Left hindlimb (tissue), 1 donor: ENCODE measurements at places on chromosomes 2 and 18.

DNA sequence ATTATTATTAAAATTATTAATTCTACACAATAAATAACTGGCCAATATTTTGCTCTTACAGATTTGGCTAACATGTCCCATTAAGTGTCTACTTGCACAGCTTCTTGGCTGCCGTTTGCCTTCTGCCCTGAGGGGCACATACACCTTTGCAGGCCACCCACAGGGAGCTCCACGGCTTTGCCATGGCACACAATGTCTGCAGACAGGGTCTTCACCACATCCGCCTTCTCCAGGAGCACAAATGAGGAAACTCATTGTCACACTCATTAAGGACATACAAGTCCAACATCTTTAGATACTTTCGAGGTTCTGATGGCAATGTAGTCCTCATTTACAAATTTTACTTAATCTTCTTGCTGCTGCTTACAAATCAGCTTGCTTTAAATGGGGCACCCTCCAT lies 45.6 kb downstream of the LONRF2 start:
- DNase-seq = no peak

GRCh38 chr2:42008241-42008921 lies 39.4 kb upstream of the PKDCC start:
- DNase-seq = no peak

DNA sequence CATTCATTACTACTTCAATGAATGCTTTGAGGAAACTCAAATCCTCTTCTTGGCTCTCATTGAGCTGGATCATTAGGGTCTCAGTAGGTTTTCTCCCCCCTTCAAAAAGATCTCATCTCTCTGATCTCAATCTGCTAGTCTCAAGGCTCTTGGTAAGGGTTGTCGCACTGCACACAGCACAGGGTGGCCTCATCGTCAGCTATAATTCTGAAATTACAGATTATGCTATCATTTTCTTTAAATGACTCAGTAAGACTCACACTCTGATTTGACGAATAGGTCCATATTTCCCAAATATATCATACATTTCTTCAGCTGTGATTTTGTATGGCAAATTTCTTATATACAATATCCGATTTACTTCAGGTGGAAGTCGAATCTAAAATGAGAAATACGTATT lies 2.3 kb downstream of the SF3B6 start:
- no peak for DNase-seq

- peak; percentile 35 for DNase-seq
These were observed 444.8 kb downstream of the RND3 start for GRCh38 chr2:150042500-150043171.

GRCh38 chr2:217058791-217059755 lies 199.2 kb upstream of the TNP1 start:
- no peak for DNase-seq

- peak; percentile 81 for DNase-seq
These were observed 22.7 kb upstream of the PKDCC start for GRCh38 chr2:42025151-42025582.

GRCh38 chr2:134153294-134153880 lies 100.5 kb upstream of the MGAT5 start:
- no peak for DNase-seq

DNA sequence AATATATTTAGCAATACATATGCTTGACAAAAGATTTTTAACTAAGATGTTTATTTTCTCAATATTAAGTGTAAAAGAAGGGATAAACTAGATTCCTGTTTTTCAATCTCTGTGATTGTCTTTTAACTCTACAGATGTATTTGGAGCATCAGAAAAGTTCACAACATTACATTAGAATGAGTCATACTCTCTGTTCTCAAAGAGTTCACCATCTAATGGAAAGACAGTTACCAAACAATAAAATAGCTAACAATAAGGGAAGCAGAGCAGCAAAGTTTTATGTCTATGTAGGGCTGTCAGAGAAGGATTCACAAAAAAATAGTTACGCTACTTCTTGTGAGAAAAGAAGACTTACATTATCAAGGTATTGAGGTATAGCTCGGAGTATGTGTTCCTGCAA lies 109.2 kb upstream of the MAP2 start:
- no peak for DNase-seq

DNA sequence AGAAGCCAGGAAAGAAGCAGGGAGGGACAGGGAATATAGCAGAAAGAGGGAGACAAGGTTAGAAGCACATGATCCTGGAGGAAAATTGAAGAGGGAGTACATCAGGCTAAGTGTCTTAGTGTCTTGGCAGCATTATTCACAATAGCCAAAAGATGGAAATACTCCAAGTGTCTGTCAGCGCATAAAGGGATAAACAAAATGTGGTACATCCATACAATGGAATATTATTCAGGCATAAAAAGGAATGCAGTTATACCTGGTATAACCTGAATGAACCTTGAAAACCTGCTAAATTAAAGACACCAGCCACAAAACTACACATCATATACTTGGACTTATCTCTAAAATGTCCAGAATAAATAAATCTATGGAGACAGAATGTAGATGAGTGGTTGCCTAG lies 219.1 kb upstream of the PID1 start:
- DNase-seq = no peak

DNA sequence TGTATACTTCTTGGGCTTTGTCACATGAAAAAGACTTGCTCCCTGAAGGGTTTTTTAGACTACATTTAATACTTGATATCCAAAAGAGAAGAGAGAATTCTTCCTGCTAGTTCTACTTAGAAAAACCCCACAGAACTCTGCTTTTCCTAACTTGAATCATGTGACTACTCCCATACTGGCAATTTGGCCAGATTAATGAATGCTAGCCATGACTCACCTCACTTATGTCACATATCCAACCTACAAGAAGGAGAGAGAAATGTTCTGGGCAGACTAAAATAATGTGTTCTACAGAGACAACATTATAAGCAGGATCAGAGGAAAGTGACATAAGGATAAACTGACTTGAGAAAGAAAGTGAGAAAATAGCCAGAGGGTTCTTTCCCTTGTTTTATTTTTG lies 249.3 kb upstream of the GULP1 start:
- DNase-seq = no peak

DNA sequence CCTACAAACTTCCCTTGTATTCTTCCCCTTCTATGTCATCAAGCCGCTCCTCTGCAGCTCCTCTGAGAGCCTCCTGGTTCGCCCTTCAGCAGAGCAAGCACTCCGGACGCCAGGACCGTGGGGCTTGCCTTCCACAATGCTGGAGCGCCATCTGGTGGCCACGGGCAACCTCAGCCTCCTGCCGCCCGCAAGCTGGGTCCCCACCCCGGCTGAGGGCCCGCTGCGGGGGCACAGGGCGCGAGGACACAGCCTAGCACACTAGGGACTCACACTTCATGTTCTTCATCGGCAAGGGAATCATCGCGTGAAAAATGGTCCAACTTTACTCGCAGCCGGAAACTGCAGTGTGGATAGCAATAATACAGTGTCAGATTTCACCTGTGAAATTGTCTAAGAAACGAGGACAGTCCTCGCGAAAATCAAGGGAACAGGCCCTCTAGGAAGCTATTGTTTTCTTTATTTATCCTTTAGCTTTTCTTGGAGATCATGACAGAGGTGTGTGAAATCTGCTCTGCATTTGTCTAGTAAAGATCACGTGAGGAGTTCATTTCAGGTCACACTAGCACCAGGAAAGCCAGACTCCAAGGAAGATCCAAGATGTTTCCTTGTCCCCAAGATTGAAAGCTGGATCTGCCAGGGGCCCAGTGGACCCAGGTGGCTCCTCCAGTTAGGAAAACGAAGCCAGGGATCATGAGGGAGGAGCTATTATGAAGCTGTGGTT lies 5.8 kb downstream of the PRLH start:
- peak; percentile 91 for DNase-seq

GRCh38 chr2:150978053-150978452 lies 283.6 kb downstream of the RBM43 start:
- no peak for DNase-seq

DNA sequence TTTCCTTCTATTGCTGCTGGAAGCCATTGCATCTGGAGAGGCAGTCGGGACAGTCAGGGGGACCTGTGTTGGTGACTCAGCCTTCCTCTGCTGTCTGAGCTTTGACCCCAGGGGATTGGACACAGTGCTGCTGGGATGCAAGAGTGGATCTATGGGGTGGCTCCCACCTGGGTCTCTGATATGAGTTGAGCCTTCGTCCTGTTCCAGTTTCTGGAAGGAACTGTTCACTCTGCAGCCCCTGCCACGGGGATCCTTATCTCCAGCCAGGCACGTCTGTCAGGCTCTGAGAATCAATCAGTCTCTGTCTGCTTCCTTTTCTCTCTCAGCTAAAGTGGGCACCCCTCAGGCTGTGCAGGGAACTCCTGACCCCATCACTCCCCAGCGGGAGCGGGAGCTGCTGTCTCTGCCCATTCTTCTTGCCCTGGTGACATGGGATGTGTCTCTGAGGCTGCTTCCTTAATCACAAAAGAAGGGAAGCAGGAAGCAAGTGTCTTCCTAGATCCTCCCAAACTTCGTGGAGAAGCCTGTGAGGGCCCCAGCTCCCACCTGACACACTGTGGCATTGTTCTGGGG lies 51.7 kb downstream of the ARHGAP28 start:
- DNase-seq = peak; percentile 39

DNA sequence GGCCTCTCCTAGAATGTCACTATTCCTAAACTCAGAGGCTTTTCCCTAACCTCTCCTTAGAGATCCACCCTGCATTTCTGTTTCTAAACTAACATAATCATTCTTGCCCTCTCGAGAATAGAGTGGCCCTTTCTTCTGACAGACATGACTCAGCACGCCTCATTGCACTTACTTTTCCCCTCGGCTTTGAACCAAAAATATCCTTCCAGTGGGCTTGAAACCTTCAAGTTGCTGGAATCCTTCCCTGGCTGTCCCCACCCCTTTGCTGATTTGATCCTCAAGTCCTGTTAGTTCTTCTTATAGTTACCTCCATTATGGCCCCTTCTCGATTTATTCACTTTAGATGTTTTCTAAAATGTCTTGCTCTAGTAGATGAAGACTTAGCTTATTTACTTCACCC lies 158.0 kb downstream of the LTBP1 start:
- no peak for DNase-seq

DNA sequence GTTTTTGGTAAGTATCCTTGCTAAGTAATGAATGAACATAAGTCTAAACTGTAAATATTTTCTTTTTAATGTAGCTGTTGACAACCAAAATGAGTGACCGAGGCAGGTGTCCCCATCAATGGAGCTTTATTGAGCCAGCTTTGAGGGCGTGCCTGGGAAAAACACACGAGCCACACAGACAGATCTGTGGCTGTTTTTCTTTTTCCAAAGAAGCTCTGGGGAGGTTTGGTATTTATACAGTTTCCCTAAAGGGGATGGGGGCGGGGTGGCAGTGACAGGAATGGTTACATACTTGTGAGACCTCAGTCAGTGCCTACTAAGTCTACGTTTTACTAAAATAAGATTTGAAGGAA lies 11.2 kb downstream of the DBI start:
- peak; percentile 48 for DNase-seq

DNA sequence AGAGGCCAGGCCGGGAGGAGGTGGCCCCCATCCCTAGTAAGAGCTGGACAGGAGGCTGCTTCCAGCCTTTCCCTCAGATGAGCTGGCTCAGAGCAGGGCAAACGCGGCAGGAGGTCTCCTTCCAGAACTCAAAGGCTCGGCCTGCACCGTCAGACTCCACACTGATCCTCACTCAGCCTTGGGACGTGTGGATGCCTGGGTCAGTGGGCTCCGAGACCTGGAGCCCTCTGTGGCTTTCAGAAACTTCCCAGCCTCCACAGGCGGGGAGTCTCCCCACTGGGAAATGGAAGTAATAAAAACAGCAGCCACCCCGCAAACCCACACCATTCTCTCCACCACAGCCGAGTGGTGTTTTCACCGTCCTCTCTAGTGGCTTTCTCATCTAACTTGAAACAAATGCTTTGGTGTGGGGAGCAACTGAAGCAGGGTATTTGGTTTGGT lies 54.3 kb downstream of the INPP5D start:
- DNase-seq = no peak

- no peak for DNase-seq
These were observed 33.6 kb downstream of the SRBD1 start for GRCh38 chr2:45577441-45577840.

DNA sequence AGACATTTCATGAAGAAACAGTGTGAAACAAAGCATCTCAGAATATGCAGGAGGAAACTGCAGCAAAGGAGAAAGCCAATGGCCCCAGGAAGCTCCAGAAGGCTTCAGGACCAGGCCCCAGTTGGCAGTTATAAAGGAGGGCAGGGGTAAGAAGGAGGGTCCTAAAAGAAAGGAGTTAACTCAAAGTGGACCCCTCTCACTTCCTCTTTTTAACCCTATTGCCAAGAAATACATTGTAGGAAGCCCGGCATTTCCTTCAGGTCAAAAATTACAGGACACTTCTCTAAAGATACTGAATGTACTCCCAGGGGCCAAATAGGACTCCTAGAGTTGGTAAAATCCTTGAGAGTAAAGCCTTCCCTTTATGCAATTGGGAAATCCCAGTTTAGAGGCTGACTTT lies 77.1 kb upstream of the TGFA start:
- DNase-seq = no peak

- DNase-seq = no peak
These were observed 7.0 kb upstream of the SP9 start for GRCh38 chr2:174327841-174328113.

GRCh38 chr18:47929681-47930198 lies 719 bp downstream of the SMAD2 start:
- no peak for DNase-seq

- DNase-seq = no peak
These were observed 157.4 kb downstream of the CDH2 start for GRCh38 chr18:28019425-28020108.

GRCh38 chr2:185628985-185629384 lies 109.6 kb upstream of the FSIP2 start:
- no peak for DNase-seq

GRCh38 chr2:126837966-126838715 lies 60.5 kb upstream of the TEX51 start:
- no peak for DNase-seq

DNA sequence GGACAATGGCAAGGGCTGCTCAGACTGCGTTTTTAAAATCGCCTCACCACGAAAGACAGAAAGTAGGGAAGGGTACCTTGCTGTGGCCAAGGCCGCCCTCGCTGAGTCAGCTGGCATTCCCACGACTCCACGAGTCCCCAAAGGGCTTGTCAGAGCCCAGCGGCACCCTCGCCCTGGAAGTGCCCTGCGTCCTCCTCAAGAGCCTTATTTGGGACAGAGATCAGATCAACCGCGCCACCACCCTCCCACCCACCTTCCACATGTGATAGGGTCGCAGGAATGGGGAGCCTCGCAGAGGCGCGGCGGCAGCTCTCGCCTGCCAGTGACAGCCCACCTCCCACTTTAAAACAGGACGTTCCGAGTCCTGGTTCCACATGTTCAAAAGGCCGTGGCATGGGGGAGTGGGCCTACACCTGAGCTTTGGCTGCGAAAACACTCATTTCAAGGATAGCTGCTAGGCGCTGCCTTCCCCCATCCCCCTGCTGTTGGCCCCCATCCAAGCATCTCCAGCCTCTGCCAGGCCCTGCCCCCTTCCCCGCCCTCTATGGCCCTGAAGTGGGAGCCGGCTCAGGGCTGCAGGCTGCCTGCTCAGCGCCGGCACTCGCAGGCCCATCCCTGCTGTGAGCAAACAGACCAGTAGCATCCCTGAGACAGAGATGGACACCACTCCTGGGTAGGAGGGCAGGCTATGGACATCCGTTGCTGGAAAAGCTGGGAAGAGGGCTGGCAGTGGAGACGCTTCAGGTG lies 38.1 kb upstream of the ARHGEF4 start:
- peak; percentile 58 for DNase-seq
